NCI-H69 (cell line): ENCODE measurements at places on chromosomes 1 and 21.
A peak's percentile ranks its signal among the peaks of the same experiment; 100 is the strongest.

- DNase-seq: no peak
Observed at GRCh38 chr1:200856716-200857357, 15.9 kb upstream of the GPR25 start.

- DNase-seq: peak; percentile 6
Observed at GRCh38 chr1:38018864-38019343, 6.4 kb downstream of the UTP11 start.

DNA sequence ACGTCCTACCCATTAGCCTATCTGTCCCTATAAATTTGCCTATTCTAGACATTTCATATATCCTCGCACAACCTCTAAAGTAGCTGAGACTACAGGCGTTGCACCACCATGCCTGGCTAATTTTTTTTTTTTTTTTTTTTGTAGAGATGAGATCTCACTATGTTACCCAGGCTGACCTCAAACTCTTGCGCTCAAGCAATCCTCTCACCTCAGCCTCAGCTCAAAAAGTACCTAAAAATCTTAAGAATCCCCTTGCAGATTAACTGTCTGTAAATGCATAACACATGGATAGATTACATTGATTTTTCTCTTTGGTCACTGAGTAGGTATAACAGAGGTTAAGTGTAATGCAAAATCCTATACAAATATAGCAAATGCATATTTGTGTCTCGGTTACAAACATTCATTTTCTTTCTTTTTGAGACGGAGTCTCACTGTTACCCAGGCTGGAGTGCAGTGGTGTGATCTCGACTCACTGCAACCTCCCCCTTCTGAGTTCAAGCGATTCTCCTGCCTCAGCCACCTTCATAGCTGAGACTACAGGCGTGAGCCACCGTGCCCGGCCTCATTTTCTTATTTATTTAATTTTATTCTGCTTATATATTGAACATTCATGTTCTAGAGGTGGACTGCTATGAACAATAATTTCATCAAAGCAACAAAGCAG is 2.3 kb downstream of the HORMAD1 start:
- no peak for DNase-seq

GRCh38 chr1:116785006-116785405 is 30.8 kb downstream of the CD2 start:
- no peak for DNase-seq

- DNase-seq: no peak
Observed at GRCh38 chr1:39842030-39842678, 41.1 kb downstream of the TRIT1 start.

DNA sequence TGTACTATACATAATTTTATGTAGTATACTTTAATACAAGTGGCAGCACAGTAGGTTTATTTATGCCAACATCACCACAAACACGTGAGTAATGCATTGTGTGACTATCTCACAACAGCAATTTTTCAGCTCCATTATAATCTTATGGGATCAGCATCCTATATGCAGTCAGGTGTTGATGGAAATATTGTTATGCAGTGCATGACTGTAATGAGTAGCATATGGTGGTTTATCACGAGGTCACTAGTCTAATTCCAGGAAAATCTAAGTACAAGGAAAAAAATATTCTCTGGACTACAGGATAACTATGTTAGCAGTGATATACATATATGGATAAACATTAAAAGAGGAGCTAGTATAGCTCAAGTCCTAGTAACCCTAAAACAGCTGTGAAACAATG is 69.0 kb downstream of the ATP1B1 start:
- DNase-seq: no peak

- DNase-seq: no peak
Observed at GRCh38 chr21:39531064-39531463, 79.3 kb downstream of the SH3BGR start.

- DNase-seq: no peak
Observed at GRCh38 chr21:38699048-38699447, 106.7 kb upstream of the ETS2 start.

DNA sequence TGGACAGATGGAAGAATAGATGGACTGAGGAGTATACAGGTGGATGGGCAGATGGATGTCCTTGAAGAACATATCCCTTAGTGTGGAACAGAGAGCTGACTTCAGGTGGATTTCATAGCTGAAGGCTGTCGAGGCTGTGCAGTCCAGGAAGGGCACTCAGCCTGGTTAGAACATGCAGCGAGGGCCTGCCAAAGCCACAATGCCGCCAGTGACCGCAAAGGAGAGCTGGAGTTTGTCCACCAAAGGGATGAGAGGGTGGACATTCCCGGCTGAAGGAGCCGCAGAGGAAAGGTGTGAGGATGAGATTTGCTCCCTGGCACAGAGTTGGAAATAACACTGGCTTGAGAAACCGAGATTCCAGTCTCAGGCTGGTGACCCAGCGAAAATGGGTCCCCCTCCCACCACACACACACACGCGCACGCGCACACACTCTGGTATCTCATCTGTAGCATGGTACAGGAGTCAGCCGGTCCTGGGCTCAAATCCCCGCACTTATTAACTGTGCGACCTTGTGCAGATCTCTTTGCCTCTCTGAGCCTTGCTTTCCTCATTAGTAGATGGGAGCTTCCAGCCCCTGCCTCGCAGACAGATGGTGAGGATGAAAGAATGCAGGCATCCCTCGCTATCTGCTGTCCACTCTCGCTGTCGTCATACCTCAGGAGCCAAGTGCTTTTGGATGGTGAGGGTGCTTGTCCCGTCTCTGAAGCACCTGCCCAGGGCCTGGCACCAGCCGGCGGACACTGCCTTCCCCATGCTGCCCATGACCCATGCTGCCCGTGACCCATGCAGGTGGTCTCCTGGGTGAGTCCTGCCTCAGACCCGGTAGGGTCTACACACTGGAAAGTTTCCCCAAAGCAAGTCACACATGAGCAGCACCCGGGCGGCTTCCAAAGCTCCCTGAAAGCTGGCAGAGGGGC is 26.8 kb upstream of the EFHD2 start:
- DNase-seq: no peak

DNA sequence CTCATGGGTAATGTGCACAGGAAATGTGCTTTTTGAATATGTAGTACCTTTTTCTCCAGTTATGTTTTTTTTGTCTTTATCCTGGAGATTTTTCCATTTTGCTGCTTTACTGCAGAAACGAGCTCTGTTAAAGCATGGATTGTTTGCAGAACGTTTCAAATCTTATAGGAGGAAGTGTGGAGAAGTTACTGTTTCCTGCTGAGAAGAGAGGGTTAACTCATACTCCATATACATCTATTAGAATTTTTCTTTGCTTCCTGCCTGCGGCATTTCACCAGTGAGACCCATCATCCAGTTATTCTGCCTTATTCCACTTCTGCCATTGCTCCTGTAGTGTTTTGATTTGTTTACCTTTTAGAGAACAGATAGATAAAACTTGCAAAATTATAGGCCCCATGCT is 2.0 kb downstream of the RPRD2 start:
- peak; percentile 42 for DNase-seq

DNA sequence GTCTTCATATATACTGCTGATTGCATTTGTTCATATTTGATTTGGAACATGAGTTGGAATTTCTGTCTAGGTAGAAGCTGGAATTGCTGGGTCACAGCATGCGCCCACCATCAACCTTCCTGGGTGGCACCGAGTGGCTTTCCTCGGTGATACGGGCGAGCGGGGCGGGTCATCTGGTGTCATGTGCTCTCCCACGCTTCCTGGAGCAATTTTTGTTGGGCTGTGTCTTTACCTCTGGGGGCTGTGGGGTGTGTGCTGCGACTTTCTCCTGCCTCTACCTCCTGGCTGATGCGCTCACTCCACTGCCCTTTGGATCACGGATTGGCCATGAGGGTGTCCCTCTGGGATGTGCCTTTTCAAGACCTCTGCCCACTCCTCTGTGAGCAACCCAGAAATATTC is 108.7 kb upstream of the COL6A1 start:
- DNase-seq: no peak
